ENCODE measurements at places on chromosomes 7 and 10.

DNA sequence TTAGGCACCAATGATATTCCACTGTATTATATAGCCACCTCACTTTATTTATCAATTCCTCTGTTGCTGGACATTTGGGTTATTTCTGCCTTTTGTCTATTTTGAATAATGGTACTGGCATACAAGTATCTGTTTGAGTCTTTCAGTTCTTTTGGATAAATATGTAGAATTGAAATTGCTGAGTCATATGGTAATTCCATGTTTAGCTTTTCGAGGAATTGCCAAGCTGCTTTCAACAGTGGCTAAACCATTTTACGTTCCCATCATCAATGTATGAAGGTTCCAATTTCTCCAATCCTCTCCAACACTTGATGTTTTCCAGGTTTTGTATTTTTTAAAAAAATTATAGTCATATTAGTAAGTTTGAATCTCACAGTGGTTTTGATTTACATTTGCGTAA lies 42.3 kb downstream of the JMJD1C start:
- DNase-seq = no peak

- no peak for DNase-seq
Measured at GRCh38 chr7:137886281-137886680, 39.5 kb upstream of the DGKI start.

GRCh38 chr7:10412422-10413019 lies 561.2 kb upstream of the PHF14 start:
- DNase-seq = peak; percentile 30

- no peak for DNase-seq
Measured at GRCh38 chr7:875476-876076, 778 bp upstream of the GET4 start.

DNA sequence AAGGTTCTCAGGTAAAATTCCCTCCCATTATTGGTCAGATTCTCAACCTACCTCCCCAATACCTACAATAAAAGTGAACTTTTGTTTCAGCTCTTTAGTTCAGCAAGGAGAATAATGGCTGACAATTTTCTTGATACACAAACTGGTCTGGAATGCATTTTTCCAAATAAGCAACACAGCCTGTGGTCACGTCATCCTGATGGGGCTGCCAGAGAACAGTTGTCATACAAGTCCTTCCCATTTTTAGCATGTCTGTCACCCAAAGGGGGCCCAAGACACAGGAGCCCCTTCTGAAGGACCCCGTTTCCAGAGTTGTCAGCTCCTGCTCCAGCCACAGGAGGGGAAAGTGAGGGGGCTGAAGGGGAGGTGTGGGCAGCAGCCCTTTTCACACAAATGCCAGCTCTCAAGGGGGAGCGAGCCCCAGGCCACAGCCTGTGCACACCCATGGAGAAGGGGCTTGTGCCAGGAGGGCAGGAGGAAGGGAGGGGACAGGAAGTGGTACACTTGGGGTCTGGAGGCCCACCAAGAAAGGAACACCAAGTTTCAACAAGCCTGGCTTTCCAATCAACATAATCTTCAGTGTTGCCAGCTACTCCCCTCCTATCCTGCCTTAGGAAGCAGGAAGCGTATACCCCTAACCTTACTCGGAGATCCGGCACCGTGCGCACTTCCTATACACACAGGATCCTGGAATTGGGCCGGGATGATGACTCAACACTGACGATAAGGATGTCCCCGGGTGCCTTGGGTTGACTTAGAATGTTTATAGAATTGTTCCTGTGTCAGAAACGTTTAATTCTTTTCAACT lies 43.4 kb upstream of the PDLIM1 start:
- no peak for DNase-seq

- no peak for DNase-seq
Measured at GRCh38 chr7:47610506-47611044, 28.7 kb upstream of the TNS3 start.

GRCh38 chr7:142587578-142588191 lies 161.6 kb upstream of the PRSS1 start:
- DNase-seq = peak; percentile 71

- DNase-seq = no peak
Measured at GRCh38 chr7:85765698-85766298, 578.9 kb upstream of the SEMA3D start.

- no peak for DNase-seq
Measured at GRCh38 chr10:48498940-48499510, 105.8 kb downstream of the ARHGAP22 start.

- DNase-seq = no peak
Measured at GRCh38 chr7:148385009-148385682, 205.4 kb upstream of the C7orf33 start.

Data from RCC 7860 (cell line).